ENCODE measurements at places on chromosomes 13 and 19.

GRCh38 chr19:970695-971094, 13.4 kb upstream of the WDR18 start:
- no peak for DNase-seq

DNA sequence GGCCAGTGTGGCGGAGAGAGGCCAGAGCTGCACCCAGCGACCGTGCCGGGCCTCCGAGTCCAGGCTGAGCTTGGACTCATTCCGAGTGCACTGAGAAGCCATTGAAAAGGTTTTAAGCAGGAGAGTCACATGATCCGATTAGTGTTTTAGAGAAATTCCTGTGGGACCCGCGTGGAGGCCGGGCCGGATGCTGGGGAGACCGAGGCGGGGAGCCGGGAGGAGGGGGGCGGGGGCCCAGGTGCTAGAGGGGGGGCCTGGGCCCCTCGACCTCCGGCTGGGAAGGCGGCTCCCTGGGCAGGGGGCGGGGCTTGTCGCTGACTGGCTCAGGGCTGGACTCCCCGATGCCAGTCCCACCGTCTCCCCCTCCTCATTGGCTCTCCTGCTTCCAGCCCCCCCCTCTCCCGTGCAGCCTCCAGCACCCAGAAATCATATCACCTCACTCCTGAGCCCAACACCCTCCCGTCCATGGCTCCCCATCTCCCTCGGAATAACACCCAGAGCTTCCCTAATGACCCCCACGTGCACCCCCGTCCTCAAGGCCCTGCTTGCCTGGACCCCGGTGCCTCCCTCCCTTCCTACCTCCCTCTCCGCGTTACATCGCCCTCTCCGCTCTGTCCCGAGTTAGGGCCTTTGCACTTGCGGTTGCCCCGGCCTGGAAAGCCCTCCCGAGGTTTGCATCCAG, 5.2 kb upstream of the ZNF579 start:
- DNase-seq: peak; percentile 96

DNA sequence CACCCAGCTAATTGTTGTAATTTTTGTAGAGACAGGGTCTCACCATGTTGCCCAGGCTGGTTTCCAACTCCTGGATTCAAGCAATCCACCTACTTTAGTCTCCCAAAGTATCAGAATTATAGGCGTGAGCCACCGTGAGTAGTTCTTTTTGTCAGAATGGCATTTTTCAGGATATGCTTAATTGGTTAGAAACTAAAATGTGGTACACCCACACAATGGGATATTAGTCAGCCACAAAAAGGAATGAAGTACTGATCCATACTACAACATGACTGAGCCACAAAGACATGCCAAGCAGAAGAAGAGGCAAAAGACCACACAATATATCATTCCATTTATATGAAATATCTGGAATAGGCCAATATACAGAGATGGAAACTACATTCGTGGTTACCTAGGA, 41.7 kb upstream of the MAP3K10 start:
- no peak for DNase-seq

DNA sequence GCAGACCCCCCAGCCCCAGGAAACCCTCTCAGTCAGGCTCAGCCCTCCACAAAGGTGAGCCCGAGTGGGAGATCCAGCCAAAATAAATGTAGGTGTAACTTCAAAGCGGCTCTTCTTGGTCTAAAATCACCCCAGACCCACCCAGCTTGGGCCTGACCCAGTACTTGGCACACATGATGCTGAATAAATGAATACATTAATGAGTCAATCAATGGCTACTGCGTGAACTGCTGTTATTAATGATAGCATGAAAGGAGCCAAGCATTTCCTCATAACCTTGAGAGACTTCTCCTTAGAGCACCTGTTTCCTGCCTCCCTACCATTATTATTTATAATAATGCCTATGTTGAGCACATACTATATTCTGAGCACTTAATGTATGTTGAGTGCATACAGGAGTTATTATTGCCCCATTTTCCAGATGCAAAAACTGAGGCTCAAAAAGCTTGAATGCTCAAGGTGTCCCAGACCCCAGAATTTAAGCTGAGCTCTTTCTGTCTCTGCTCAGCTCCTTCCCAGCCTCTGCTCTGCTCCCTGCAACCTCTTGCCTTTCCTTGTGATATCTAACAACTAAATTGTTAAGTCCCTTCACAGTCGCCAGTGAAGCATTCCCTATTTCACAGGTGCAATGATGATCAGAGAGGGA, 4.3 kb downstream of the NOTCH3 start:
- DNase-seq: no peak

DNA sequence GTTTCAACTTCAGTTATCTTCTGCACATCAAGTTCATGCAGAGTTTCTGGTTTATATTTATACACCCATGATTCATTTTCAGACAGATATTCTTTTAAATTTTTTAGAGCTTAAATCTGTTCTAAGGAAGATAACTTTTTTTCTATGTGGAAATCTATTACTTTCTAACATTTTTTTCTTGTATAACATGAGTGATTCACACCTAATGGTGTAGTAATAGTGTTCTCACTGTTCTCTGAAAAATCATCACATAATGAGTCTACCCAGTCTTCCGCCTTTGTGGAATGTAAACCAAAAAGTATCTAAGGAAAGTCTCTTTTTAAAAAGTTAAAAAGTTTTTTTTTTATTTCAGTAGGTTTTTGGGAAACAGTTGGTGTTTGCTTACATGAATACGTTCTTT, 70.8 kb downstream of the FNDC3A start:
- no peak for DNase-seq

- DNase-seq: no peak
These were observed 4.3 kb downstream of the RGCC start for GRCh38 chr13:41461527-41462139.

Measured in astrocyte of the hippocampus (primary cell).